ENCODE measurements at places on chromosomes 11 and 22.

DNA sequence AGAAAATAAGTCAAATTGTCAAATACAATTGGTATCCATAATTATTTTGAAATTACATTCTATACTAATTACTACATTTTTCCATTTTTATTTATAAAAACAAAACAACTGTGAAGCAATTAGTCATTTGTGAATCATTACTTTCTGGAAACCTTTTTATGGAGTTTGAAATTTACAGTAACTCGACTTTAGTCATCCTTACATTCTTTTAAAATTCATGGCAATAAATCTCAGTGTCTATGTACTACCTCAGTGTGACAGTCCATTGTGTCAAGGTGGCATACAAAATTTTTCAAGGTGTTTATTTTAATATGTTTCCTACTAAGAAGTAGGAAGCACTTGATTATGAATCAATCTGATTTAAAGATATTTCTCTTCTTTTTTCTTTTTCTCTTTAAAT is 1949.4 kb upstream of the RAG2 start:
- DNase-seq = no peak

DNA sequence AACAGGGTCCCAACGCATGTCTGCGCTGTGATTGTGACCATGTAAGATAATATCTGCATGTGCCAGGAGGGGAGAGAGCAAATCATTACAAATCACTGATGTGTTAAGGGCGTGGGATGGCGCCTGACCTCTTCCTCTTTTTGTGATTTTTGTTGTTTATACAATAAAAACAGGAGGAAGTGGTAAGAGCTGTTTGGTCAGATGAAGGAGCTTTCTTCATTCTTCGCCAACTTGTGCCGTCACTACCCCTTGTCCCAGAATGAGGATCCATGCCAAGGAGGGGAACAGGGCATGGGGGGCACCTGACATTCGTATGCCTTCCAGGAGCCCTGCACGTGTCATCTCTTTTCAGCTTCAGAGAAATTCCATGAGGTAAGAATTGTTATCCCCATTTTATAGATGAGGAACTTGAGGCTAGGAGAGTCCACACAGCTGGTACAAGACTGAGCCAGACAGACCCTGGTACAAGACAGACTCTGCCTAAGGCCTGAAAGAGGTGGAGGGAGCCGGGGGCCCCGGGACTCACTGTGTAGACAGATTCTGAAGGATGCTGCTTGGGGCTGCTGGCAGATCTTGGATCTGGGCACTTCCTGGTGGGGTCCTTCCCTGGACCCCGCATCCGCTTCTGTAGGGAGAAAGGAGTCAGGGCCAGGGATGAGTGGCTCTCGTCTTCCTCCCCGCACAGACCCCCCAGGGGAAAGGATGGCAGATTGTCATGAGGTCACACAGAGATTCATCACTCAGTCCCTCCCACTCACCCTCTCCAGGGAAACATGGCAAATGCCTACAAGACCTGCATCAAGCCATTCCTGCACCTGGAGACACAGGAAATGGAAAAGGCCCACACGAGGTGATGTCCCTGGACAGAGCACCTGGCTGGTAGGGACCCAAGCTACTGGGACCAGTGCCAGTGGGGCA is 34.6 kb downstream of the NFAM1 start:
- DNase-seq = no peak

- no peak for DNase-seq
These were observed 6.4 kb upstream of the BMAL1 start for GRCh38 chr11:13271060-13271693.

- DNase-seq = no peak
These were observed 1.0 kb upstream of the SESN3 start for GRCh38 chr11:95231881-95232605.

DNA sequence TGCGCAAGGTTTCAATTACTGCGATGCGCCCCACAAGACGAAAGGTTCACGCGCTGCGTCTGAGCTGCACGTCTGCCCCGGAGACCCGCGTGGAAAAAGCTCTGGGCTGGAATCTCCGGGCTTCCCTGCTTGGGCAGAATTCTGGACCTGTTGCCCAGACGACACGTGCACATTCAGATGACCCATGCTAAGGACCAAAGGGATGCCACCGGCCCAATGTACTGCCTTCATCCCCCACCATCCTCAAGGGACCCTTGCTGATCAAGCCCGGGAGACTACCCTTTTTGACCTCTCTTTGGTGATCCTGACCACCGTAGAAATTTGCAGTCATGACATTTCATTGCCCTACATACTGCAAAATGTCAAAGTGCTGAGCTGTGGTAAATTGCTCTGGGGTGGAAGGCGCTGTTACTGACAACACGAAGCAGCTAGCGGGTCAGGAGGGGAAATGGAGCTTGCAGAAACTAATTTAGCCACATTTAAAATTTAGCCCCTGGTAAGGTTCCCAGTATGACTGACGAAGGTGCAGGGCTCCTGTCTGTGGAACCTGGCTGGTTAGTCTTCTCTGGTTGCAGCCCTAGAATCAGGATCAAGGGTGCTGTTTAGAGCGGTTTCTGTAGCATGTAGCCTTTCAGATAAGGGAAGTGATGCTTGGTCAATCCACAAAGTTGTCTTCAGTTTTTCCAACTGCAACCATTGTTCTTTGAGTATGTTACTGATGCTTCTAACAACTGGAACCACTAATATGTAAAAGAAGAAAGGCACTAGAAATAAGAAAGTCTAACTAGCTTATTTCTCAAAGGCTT is 81.9 kb downstream of the PRR5L start:
- no peak for DNase-seq

- no peak for DNase-seq
These were observed 38.2 kb upstream of the ALX4 start for GRCh38 chr11:44348114-44348513.

DNA sequence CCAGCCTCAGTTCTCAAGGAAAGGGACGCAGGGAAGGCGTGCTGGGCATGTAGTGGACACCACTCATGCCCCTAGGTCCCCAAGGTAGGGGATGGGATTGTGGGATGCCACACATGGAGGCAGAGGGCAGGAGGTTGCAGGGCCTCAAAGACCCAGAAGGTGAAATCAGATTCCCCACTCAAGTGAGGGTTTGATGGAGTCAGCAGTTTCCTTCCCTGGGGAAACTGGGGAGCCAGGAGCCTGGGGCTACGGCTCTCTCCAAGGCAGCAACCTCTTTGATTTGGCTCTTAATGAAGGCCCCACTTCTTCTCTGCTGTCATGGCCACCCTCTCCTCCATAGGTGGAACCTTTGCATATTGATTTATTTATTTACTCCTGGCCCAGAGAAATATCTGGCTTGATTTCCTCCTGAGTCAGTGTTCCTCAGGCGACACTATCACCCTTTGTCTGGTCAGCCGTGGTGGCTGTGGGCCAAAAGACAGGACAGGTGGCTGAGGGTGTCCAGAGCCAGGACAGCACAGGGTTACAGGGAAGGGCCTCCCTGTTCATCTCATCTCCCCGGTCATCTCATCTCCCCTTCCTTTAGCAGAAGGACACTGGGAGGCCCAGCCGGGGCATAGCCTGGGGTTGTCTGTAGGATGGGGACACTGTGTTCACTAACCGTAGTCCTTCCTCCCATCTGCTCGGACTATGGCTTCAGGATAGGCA is 9.6 kb downstream of the GNAZ start:
- no peak for DNase-seq

DNA sequence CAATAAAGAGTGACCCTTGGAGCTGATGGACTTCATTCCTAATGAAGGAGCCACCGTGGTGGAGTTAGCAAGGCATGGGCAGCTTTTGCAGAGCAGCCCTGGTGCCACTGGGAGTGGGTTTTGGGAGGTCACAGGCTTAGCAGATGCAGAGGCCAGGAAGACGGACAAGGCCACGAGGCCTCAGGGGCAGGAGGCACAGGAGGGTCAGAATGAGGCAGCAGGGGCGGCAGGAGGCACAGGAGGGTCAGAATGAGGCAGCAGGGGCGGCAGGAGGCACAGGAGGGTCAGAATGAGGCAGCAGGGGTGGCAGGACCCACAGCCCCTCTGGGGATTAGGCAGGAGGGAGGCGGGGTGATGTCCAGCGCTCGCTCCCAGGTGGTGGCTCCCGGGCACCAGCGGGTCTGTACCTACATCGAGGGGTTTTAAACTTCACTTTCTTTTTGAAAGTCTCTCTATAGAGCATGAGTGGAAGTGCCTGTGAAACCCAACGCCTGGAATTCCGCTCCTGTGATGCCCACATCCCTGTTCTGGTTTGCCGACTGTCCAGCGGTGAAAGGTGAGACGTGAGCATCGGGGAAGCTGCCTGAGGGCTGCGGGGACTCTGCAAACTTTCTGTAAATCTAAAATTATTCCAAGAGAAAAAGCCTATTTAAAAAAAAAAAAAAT is 521.6 kb downstream of the BRD1 start:
- no peak for DNase-seq

GRCh38 chr11:27754035-27755017 is 54.1 kb upstream of the BDNF start:
- DNase-seq = no peak

DNA sequence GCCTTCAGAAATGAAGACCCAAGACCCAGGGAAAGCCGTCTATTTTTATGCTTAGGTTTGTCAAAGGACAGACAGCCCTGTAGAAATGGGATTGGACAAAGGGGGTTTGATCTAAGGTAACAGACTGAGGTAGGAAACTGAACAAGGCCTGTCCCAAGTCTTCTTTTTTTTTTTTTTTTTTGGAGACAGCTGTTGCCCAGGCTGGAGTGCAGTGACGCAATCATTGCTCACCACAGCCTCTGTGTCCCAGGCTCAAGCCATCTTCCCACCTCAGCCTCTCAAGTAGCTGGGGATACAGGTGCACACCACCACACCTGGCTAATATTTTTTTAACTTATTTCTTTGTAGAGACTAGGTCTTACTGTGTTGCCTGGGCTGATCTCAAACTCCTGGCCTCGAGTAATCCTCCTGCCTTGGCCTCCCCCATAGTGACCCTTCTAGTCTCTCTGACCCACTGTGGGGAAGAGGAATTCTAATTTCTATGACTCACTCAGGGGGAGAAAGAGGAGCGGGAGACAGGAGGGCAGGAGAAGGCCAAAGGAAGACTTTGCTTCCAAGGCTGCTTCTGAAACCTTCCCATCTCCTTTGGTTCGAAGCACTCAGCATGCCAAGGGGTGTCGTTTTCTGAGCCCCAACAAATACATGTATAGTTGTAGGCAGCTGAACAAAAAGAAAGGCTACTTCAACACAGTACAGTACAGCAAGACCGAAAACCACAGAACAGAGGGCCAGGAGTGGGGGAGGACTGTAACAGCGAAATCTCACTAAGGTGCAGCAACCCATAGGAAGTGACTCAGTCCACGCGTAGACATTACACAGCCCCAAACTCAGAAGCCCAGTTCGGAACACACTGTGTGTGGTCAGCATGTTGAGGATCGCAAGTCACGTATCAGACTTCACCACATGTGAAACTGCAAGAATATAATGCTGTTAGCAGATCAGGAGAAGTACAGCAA is 872 bp downstream of the TMA7B start:
- peak; percentile 25 for DNase-seq

DNA sequence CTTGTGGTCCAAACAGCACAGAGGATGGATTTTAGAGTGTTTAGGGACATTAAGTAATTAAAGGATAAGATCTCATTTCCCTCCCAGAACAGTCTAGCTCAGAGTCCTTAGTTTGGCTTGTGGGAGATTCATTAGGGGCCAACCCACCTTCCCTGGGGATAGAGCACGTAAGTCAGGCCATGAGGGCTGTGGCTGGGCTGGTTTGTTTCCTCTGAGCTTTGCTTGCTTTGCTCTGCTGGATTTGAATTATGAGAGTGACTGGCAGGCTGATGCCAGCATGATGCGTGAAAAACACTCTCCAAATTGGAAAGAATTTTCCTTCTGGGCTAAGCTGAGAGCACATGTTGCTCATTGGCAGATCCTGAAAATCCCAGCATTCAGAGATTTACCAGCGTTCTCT is 84.7 kb upstream of the HEPHL1 start:
- DNase-seq = no peak

GRCh38 chr11:117819096-117820040 is 5.2 kb downstream of the FXYD2 start:
- DNase-seq = no peak

GRCh38 chr11:46036969-46037368 is 84.3 kb downstream of the PHF21A start:
- no peak for DNase-seq

DNA sequence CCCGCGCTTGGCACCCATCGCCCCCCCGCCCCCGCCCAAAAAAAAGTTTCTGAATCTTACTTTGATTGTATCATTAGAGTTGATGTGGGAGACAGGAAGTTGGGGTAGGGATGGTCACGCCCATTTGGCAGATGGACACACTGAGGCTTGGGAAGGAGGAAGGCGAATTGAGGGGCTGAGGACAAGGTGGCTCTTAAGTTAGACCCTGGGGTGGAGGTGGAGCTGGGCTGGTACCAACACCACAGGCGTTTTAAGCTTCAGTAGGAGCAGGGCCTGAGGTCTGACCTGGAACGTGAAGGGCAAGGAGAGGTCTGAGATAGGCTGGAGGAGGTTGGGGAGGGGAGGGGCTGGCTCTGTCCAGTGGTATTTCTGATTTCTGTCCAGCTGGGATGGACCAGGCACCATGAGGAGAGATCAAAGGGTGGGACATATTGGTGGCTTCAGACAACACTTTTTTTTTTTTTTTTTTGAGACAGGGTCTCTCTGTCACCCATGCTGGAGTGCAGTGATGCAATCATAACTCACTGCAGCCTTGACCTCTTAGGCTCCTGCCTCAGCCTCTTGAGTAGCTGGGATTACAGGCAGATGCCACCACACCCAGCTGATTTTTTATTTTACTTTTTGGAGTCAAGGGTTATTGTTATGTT is 799 bp upstream of the CDC42BPG start:
- DNase-seq = no peak

- no peak for DNase-seq
These were observed 227.7 kb upstream of the TENM4 start for GRCh38 chr11:79668575-79668974.

- no peak for DNase-seq
These were observed 11.3 kb upstream of the ADORA2A start for GRCh38 chr22:24416095-24416494.

DNA sequence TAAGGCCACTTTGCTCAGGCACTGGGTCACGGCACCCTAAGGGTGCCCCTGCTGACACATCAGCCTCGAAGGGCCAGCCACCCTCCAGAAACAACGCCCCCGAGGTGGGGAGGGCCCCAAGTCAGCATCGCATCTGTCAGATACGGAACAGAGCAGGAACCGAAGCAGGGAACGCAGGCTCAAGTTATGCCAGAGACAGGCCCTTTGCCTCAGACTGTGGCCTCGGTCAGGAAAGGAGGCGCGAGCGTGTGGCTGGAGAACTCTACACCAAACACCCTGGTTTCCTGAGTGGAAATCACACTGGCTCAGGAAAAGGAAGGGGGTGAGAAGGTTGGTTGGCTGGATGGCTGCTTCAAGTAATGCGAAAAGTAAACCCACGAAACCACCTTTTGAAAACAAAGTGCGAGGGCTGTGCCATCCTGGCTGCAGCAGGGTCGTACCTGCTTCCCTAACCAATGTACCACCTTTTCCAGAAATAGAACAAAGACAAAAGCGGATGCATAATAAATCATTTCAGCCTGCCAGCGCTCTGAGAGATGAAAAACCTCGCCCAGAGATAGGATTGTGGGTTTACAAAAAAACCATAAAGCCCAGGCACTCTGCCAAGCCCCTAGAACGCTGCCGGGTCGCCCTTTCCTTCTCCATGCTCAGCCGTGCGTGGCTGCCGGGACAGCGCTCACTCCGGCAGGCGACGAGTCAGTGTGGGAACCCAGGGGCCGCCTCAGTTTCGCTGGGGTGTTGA is 38.6 kb downstream of the TRMU start:
- no peak for DNase-seq
